Kidney (tissue), 22 donors: ENCODE measurements at places on chromosomes 5 and 9.
A peak's percentile ranks its signal among the peaks of the same experiment; 100 is the strongest.

- no peak for DNase-seq
Measured at GRCh38 chr9:89441986-89442385, 55.9 kb downstream of the SEMA4D start.

DNA sequence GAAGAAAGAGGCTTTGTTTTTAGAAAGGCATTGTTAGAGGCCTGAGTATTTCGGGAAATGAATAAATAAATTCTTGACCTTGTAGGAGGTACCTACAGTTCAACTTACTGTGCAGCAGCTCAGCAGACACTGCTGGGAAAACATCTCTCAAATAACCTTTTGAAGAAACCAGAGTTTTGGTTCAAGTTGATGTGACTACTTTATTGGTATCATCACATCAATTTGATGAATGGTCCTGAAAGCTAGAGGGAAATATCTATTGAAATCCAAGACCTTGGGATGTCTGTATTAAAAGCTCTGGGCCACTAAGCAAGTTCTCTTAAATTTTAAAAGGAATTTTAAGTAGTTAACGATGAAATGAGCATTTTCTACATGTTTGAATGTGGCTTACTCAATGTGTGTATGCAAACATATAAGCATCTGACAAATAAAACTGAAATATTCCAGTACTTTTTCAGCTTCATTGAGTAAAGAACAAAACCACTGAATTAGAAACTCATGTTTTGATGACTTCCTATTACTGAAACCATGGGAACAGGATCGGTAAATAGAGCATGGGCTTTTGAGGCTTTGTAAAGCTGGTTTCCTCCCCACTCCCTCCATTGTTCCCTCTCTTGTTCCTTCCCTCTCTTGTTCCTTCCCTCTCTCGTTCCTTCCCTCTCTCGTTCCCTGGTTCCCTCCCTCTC, 36.7 kb downstream of the SLC27A6 start:
- DNase-seq = no peak

- peak; percentile 72 for DNase-seq
Measured at GRCh38 chr9:89592963-89593726, 11.7 kb upstream of the GADD45G start.

GRCh38 chr9:14522627-14523379, 170.4 kb downstream of the ZDHHC21 start:
- no peak for DNase-seq

- DNase-seq = no peak
Measured at GRCh38 chr9:137482094-137482781, 23.1 kb upstream of the NSMF start.

DNA sequence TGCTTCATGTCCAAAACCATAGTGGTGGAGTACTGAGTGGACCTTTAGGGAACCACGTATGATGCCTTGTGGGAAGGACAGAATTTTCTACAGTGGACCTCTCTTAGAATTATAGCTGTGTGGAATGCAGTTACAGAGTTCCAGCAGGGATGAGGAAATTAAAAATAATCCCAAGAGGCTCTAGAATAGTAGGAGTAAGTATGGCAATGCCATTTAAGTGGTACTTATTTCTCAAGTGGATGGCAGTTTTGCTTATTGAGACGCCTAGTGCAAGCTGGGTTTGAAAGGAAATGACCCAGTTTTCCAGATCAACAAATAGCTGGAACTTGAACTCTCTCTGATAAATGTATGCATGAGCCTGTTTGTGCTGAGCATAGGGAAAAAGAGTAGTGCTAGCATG, 431.6 kb downstream of the PRR16 start:
- no peak for DNase-seq
